ENCODE measurements at places on chromosomes 1 and 21. TPM values are rescaled to one million over a fixed set of nuclear protein-coding genes. Genes with fewer than 3 reads are reported as not detected.

The TIE1 gene
- total RNA-seq: not detected

The LMX1A gene
- total RNA-seq: not detected

The PHACTR4 gene
- total RNA-seq: 20.3 TPM

The TNFRSF4 gene
- total RNA-seq: 142 TPM

The PIAS3 gene
- 18.9 TPM for total RNA-seq

The PLA2G2C gene
- 0.29 TPM for total RNA-seq

The GPA33 gene
- total RNA-seq: 0.25 TPM

The USP24 gene
- 47.0 TPM for total RNA-seq

The SHISAL2A gene
- 14.6 TPM for total RNA-seq

The MATN1 gene
- 0.45 TPM for total RNA-seq
